ENCODE measurements at places on chromosomes 3 and 15.
A peak's percentile ranks its signal among the peaks of the same experiment; 100 is the strongest.

DNA sequence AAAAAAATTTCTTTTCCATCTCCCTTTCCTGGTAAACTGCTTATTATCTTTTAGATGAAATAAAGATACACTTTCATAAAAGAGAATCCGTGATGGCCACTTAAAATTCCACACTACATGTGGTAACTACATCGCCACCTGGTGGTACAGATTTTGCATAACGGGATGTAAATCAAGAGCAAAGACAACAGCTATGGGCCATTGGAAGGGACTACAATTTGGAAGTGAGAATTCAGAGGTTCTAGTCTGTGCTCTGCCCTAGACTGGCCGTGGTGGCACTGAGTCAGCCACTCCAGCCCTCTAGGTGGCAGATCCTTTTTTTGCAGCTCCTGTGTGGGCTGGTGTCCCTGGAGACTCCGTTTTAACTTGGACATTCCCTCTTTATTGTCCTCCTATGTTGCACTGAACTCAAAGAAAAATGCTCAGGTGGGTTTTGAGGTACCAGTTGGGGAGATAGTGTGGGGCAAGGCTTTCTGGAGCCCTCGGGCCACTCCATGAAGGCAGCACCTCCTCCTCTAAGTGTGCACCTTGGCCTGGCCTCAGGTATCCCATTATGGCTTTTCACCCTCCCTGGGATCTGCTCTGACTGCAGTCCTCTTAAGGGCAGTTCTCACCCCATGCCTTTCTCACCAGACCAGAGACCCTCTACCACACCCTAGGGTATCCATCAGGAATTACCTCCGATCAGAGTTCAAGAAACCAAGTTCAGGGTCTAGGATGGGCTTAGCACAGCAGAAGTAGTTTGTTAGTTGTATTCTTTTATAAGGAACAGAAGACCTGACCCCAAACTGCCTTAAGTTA, 54.9 kb downstream of the SPSB4 start:
- peak; percentile 11 for DNase-seq

DNA sequence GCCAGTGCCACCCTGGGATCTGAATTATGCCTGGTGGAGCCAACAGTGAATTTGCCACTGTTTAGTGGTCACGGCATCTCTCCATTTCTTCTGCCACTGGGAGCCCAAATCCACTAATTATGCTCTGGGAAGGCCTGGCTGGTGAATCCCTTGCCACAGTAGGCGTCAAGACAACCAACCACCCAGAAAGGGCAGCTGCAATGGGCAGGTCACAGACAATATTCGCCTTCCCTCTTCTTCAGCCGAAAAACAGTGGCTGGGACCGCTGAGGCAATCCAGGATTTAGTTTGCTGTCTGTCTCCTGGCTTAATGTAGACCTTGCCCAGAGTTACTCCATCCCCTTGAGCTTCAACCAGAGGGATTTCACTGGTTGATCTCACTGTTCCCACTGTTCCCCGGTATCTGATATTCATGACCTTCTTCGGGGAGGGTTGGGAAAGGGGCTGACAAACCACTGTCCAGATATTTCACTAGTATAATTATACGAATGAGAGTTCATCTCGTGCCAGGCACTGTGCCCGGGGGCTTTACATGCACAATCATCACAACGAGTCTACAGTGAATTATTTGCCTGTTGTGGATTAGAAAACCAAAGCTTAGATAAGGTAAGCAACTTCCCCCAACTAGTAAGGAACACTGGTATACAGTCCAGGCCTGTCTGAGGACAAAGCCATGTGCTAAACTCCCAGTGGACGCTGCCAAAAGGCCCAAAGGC, 49.9 kb upstream of the RAB6B start:
- DNase-seq: no peak

GRCh38 chr15:84799511-84800187, 17.5 kb upstream of the ALPK3 start:
- DNase-seq: no peak

- no peak for DNase-seq
These were observed 33.3 kb downstream of the SLC41A3 start for GRCh38 chr3:126050626-126051025.

GRCh38 chr3:195905970-195906864, 2.1 kb downstream of the TNK2 start:
- no peak for DNase-seq

DNA sequence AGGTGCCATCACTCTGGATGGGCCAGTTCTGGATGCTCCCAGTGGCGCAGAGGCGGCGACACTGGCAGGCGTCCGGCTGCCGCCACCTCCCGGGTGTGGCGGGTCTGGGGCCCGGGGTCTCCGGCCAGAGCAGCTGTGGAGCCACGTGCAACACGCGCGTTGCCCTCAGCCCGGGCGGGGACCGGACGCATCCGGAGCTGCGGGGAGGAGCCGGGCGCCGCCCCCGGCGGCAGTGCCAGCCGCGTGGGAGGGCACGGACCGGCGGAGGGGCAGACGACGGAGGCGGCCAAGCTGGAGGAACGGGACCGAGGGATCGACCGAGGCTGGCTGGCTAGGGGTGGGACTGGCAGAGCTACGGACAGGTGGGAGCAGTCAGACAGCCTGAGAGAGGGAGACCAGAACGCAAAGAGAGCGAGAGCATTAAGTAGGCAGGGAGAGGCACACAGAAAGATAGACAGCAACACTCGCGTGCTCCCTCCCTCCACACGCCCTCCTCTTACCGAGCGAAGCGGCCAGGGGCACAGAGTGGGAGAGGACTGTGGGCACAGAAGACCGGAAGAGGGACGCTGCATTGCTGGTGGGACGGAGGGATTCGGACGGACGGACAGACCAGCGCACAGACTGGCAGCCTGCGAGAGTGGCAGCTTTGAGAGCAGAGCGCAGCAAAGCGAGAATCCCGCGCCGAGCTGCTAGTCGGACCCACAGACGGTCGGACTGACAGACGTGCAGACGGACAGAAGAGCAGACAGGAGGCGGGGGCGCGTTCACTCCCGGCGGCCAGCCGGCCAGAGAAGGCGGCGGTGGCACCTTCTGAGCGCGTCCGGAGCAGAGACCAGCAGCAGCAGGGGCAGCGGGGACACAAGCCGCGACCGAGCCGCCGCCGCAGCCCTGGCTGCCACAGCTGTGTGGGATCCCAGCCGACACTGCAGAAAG, at the start of gene ARPP21:
ARPP21 (plus strand) TSS at position 272 of the 933 bp plus-strand sequence. CDS start 42,227 bp downstream, outside the sequence.
- DNase-seq: no peak

DNA sequence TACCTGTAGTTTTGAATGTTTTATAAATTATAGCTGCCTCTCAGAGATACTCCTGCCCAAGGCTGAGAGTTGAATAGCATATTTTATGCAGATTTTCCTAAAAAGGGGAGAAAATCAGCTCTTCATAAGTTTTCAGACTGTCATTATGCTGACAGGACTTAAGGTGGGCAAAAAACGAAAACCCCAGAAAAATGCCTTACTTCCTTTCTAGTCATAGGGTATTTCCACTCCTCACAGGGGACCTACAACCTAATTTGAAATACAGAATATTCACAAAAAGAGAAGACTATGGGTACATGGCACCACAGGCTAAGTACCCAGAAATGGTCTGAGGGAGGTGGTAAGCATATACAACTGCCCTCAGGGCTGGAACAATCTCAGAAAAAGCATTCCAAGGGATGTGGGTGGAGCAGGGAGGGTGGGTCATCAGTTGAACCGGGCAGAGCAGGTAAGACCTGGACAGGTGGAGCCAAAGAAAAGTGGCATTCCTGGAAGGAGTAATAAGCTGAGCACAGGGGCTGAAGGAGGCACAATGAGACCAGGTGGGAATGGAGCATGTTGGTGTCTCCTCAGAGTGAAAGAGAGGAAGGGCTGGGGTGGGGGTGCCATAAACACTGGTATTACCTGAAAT, 10.6 kb upstream of the OXSR1 start:
- no peak for DNase-seq

All from effector CD8-positive, alpha-beta T cell (primary cell).